ENCODE measurements at places on chromosomes 3 and 15.

- DNase-seq: no peak
Observed at GRCh38 chr3:89402051-89402450, 294.6 kb downstream of the EPHA3 start.

DNA sequence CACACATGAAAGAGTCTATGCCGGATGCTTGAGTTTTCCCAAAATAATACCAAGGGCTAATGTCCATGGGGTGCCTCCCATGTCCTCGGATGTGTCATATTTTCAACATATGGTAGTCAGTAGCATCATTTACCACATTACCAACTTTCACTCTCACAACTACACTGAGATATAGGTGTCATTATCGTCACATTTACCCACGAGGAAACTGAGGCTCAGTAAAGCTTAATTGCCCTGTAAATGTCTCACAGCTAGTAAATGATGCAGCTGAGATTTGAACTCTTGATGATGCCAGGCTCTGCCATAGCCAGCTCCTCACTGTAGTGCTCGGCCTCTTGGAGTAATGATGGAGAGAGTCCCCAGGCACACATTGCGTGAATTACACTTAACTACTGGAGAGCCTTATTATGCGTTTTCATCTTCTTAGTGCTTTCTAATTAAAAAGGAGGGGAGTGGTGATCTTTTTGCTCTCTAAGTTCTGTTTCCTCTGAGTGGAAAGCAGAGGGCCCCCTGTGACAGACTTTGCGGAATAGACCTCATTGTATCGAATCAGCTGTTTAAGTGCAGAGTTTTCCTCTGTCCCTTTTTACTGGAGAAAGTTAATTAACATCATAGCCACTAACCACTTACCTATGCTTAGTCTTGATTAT is 142.0 kb upstream of the SLCO3A1 start:
- no peak for DNase-seq

- no peak for DNase-seq
Observed at GRCh38 chr3:178381971-178382448, 154.2 kb upstream of the KCNMB2 start.

- no peak for DNase-seq
Observed at GRCh38 chr3:7573330-7573729, 712.4 kb downstream of the GRM7 start.

GRCh38 chr3:72753495-72753894 is 94.8 kb downstream of the SHQ1 start:
- no peak for DNase-seq

GRCh38 chr15:100682468-100682867 is 80.1 kb downstream of the ASB7 start:
- DNase-seq: no peak

DNA sequence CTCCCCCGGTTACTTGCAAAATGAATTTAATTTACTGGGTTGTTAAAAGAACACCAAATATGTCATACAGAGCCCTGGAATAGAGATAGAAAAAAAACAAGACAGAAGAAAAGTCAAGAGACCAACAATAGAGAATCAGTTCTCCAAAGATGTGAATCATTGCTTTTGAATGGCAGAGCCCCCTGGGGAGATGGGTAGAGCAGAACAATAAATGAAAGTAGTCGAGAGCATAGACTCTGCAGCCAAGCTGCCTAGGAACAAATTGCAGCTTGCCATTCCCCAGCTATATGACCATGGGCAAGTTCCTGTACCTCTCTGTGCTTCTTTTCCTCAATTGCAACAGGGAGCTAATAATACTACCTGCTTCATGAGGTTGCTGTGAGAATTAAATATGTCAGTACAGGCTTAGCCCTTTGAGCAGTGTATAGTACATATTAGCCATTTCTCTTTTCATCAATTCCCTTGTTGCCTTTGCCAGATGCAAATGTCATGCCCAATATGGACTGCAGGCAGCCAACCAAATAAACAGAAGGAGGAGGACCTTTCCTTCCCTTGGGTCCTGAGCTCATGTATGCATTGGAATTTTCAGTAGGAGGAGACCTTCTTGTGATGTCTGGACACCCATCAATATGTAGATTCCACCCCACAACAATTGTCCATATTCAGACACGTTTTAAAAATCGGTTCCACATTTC is 25.0 kb upstream of the BFSP2 start:
- no peak for DNase-seq

Data from stimulated activated CD8-positive, alpha-beta memory T cell treated with anti-CD3 and anti-CD28 coated beads, Interleukin-4, amount 100 ng/mL, for 4 hours (primary cell).